ENCODE measurements at places on chromosomes 2 and 18.

DNA sequence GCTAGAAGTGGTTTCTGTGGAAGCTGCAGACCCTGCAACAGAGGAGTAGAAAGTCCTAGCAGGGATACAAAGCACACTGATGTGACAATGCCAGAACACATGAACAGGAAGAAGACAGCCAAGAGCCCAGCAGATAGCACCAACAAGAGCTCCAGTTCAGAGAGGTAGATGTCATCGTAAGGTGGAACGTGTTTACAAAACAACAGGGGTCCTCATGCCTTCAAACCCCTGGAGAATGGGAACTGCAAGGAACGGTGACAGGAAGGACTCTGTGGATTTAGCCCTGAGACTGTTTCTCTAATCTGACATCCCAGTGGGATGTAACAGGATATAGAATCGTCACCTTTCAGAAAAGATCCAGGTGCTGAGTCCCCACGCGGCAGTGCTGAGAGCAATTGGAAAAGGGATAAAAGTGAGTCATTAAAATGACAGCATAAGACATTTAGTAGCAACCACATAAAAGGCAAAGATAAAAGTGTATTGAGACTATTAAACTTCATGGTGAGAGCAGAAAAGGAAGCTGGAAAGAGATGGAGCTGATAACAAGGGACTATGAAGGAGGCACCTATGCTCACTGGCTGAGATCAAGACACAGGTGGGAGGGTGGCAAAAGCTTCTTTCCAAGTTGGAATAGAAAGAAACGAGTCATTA lies 195.2 kb downstream of the FBXO15 start:
- no peak for DNase-seq

GRCh38 chr2:171244466-171244969 lies 83.8 kb upstream of the TLK1 start:
- no peak for DNase-seq

DNA sequence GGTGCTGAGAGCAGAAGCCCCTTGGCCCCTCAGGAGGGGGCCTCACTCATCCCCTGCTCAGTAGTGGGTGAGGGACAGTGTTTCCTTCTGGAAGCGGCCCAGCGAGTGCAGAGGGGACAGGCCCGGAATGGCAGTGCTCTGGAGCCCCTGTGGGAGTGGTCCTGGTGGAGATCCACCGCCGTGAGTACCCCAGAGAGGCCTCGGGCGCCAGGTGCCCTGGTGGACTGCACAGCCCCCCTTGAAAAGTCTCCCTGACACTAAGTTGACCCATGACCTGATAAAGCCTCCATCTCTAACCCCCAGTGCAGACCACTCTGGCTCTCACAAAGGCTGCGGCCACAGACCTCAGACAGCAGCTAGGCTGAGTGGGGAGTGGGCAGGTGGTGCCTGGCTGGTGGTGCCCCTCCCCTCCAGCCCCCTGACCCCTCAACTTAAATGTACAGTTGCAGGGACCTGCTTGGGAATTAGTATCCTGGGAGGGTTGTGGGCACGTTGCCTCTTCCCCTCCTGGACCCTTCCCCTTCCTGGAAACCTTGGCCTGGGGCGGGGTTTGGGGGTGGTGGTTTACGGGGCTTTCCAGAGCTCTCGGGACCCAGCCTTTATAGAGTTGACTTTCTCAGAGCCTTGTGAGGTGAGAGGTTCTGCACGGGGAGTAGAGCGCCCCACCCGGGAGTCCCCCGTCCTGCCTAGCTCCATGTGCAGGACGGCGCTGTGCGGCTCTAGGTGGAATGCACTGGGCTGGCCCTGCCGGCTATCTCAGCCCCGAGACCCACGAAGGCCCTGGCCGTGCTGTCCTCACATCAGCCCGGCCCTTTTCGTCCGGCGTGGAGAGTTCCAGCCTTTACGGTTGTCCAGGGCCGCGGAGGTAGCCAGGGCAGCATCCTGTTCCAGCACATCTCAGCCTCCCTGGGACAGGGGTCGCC lies 62.7 kb downstream of the RTP5 start:
- DNase-seq: no peak

DNA sequence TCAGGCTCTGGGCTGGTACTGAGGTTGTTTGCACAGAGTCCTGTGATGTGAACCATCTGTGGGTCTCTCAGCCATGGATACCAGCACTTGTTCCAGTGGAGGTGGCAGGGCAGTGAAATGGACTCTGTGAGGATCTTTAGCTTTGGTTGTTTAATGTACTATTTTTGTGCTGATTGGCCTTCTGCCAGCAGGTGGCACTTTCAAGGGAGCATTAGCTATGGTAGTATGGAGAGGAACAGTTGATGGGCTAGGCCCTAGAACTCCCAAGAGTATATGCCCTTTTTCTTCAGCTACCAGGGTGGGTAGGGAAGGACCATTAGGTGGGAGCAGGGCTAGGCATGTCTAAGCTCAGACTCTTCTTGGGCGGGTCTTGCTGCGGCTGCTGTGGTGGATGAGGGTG lies 257.0 kb upstream of the GYPC start:
- DNase-seq: no peak

DNA sequence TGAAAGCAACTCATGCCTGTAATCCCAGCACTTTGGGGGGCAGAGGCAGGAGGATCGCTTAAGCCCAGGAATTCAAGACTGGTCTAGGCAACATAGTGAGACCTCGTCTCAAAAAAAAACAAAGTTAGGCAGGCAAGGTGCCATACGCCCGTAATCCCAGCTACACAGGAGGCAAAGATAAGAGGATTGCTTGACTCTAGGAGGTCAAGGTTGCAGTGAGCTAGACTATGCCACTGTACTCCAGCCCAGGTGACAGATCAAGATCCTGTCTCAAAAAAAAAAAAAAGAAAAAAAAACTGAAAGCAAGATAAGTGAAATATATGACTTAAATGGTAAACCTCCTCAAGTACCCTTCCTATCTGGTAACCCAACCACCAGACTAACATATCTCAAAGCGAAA lies 59.8 kb downstream of the USP34 start:
- DNase-seq: no peak

DNA sequence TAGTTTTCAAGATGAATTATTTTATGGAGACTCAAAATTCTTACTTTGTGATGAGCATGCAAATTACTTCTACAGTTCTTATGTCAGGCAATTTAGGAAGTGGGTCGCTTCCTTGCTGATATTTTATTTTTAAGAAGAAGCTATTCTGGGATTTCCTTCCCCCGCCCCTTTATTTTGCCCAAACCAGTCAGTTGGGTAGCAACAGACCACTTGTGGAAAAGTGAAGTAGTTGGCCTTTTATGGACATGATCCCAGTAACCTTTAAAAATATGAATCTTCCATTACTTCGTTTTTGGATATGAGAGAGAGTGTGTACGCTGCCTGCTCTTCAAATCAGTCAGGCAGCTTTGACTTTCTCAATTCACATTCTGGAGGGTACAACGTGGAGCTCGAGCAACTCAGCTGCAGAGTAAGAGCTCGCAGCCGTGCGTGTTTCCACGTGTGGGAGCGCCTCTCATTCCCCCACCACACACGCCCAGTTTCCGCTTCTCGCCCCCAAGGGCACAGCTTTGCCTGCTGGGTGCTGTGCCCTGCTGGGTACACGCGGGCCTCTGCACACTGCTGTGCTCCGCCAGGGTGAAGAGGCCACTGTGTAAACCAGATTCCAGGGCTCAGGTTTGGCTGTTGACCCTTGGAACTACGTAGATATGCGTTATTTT lies 92.6 kb downstream of the ITGB1BP1 start:
- DNase-seq: no peak

GRCh38 chr2:232966122-232966521 lies 46.9 kb downstream of the NGEF start:
- DNase-seq: no peak

GRCh38 chr2:3008561-3008960 lies 369.1 kb downstream of the EIPR1 start:
- no peak for DNase-seq
